Stimulated activated CD4-positive, alpha-beta T cell treated with anti-CD3 and anti-CD28 coated beads, TNF-alpha, amount 100 ng/mL, for 4 hours (primary cell): ENCODE measurements at places on chromosomes 1 and 21.

DNA sequence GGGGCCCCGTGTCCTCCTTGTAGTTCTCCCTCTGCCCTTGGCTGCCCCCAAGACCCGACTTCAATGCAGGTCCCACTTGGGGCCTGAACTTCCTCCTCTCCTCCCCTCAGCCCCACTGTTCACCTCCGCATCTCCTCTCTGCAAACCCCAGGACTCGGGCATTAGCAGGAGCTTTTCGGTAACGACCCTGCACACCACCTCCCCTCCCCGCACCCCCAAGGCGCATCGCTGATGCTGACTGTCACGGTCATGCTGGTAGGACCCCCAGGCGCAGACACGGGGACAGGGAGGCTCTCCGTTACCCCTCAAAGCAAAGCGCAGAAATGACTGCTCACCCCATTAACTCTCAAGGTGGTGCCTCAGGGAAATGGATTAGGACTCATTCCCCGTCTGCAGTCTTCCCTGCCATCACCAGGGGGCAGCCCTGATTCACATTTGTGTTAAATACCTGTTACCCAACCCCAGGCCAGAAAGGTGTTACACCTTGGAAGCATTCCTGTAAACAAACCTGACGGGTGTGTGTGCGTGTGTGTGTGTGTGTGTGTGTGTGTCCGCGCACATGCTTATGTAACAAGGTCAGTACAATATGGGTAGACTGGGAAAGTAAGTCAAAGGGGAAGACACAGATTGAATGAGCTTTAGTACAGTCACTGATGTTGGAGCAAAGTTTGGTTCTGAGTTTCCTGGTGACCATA is 6.4 kb upstream of the GUCA2B start:
- peak; percentile 38 for DNase-seq

- DNase-seq = no peak
Measured at GRCh38 chr21:43639470-43640353, 19.6 kb downstream of the HSF2BP start.

GRCh38 chr1:109777980-109778625 is 14.4 kb upstream of the EPS8L3 start:
- DNase-seq = no peak

GRCh38 chr1:208107425-208108212 is 136.6 kb downstream of the PLXNA2 start:
- no peak for DNase-seq

DNA sequence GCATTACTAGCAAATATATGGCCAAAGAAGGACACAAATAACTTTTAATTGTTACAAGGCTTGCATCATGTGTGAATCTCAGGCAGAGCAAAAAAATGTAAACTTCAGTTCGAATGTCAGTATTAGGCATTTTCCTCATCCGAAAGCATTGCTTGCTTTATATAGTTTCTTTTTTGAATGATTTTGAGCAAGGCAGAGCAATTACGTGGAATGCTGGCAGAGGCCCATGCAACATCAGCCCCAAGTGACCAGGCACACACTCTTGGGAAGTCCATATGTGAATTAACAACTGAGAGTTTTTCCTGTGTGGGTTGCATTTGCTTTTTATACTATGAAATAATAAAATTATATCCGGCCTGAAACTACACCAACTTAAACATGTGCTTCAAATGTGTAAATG is 274.8 kb downstream of the PTPRC start:
- no peak for DNase-seq

GRCh38 chr1:223682502-223682901 is 17.0 kb upstream of the CAPN8 start:
- no peak for DNase-seq

- no peak for DNase-seq
Measured at GRCh38 chr1:202915146-202915545, 11.9 kb downstream of the KLHL12 start.

DNA sequence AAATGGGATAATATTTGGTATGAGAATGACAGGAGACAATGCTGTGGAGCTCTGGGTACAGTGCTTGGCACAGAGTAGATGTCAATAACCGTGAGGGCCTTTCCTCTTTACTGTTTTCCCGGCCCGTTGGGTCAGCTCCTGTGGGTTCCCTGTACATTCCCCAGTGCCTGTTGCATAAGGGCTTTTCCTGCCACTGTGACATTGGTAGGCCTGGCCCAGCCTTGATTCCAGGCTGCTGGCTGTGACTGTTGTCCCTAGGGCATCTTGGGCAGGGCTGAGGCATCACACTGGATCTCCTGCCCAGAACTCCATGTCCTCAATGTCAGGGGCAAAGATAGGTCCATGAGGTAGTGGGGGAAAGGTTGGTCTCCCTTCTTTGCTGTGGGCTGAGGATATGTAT is 25.8 kb upstream of the MYCL start:
- DNase-seq = no peak

GRCh38 chr1:196891251-196891650 is 3.4 kb downstream of the CFHR4 start:
- no peak for DNase-seq

GRCh38 chr1:84298684-84299535 is 2.6 kb upstream of the SAMD13 start:
- DNase-seq = no peak

GRCh38 chr1:217522277-217522676 is 108.6 kb downstream of the GPATCH2 start:
- DNase-seq = no peak

- DNase-seq = no peak
Measured at GRCh38 chr1:7430047-7430608, 341.0 kb upstream of the VAMP3 start.

GRCh38 chr1:215115760-215116159 is 33.2 kb downstream of the KCNK2 start:
- no peak for DNase-seq

- no peak for DNase-seq
Measured at GRCh38 chr21:15023776-15024175, 41.0 kb downstream of the NRIP1 start.

GRCh38 chr1:19432943-19433718 is 52.2 kb downstream of the CAPZB start:
- no peak for DNase-seq

DNA sequence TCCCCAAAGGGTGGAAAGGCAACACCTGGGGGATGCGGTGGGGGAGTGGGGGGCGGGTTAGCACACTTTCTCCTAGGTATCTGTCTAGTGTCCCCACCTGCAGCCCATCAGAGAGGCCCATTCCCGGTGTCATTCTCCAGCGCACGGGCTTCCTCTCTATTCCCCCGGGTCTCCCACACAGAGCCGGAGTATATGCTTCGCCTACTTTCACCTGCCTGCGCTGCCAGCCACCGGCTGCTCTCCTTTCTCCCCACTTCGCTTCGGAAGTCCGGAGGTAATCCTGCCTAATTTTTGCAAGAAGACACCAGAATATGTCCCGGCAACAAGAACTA is 852 bp downstream of the RGS7 start:
- no peak for DNase-seq

GRCh38 chr1:201565024-201565730 is 26.2 kb downstream of the NAV1 start:
- DNase-seq = no peak

DNA sequence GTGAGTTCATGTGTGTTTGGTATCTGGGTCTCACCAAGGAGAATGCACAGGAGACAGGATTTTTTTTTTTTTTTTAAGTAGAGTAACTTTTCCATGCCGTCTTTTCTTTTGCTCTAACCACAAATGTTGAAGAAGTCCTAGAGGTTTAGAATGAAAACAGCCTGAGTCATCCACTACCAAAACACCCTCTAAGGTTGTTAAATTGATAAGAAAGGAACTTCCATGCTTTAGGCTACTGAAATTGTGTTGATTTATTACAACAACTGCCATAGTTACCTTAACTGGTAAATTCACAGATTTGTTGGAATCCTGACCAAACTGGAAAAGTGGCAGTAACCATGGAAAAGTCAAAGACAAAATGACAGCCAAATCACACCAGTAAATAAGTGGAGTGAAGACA is 375.6 kb downstream of the AMY1C start:
- no peak for DNase-seq

GRCh38 chr1:54376430-54377039 is 29.7 kb downstream of the SSBP3 start:
- DNase-seq = no peak

- no peak for DNase-seq
Measured at GRCh38 chr1:222384531-222384930, 163.4 kb downstream of the HHIPL2 start.

GRCh38 chr1:53579221-53580008 is 120.2 kb downstream of the DMRTB1 start:
- no peak for DNase-seq

DNA sequence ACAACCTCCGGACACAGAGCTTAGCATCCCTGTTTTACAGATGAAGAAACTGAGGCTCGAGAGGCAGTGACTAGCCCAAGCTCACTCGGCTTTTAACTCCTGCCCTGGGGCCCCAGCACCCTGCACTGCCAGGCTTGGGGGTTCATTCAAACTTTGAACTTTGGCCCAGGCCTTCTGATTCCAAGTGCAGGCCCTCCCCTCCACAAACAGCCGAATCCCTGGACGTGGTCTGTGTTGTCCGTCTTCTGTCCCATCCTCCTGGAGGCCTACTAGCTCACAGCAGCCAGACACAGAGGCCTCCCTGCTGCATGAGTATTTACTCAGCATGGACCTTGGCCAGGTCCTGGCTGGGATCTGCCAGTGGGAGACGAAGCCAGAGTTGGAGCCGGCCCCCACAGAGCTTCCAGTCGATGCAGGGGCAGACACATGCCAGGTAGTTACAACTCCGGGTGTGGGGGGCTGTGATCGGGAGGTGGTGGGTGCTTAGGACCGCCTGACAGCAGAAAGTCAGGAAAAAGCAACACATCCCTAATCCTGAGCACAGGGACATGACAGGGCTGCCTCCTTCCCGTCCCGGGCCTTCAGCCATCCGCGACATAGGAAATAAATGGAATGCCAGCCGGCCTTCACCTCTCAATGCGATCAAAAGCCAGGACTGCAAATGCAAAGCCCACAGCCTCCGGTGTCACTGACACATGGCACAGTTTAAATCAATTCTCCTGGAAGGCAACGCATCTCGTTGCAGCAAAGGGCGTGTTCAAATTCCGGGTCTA is 7.4 kb downstream of the IFFO2 start:
- DNase-seq = no peak
